ENCODE measurements at places on chromosomes 1 and 21.
A peak's percentile ranks its signal among the peaks of the same experiment; 100 is the strongest.

- no peak for DNase-seq
These were observed 148.5 kb upstream of the CHRM3 start for GRCh38 chr1:239237912-239238311.

GRCh38 chr21:44972821-44973220 is 33.0 kb downstream of the SLX9 start:
- DNase-seq: no peak

DNA sequence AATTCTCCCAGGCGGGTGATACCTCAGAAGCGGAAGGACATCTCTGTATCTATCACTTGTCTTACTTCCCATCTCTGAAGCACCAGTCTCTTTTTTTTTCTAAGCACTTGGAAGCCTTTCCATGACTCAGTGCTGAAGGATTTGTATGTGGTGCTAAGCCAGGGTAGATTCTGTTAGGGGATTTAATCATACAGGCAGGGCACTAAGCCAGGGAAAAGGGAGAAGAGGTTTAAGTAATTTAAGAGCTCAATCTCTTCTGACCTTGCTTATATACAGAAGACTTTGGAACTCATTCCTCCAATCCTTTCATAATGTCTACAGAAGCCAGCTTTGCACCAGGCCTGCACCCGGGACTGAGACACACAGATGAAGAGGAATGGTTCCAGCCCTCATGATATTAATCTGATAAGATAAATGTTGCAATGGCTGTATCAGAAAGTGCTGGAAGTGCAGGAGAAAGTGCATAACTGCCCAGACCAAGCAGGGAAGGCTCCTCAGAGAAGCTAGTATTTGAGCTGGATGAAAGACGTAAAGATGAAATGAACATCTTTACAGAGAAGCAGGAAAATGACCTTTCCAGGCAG is 11.0 kb downstream of the FAM163A start:
- no peak for DNase-seq

DNA sequence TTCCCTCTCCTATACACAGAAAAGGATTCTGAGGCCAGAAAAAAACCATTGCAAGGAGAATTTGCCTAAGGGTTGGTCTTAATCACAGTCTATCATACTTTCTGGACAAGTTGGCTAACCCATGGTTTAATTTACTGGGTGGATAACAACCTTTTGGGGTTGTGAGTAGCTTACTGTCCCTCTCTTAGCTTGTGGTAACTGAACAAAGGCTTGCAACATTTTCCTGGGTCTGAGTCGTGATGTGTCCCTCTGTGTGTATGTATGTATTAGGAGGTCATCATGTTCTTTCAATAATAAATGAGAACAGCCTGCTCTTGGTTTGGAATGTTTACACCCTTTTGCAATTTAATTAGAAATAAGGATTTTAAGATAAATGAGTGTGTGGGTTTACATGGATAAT is 36.7 kb downstream of the PAPPA2 start:
- DNase-seq: no peak

- no peak for DNase-seq
These were observed 763.3 kb upstream of the BRINP3 start for GRCh38 chr1:191240925-191241324.

GRCh38 chr21:45509566-45510465 is 32.4 kb downstream of the SLC19A1 start:
- no peak for DNase-seq

GRCh38 chr1:156390469-156391365 is 21.7 kb downstream of the RHBG start:
- DNase-seq: no peak

DNA sequence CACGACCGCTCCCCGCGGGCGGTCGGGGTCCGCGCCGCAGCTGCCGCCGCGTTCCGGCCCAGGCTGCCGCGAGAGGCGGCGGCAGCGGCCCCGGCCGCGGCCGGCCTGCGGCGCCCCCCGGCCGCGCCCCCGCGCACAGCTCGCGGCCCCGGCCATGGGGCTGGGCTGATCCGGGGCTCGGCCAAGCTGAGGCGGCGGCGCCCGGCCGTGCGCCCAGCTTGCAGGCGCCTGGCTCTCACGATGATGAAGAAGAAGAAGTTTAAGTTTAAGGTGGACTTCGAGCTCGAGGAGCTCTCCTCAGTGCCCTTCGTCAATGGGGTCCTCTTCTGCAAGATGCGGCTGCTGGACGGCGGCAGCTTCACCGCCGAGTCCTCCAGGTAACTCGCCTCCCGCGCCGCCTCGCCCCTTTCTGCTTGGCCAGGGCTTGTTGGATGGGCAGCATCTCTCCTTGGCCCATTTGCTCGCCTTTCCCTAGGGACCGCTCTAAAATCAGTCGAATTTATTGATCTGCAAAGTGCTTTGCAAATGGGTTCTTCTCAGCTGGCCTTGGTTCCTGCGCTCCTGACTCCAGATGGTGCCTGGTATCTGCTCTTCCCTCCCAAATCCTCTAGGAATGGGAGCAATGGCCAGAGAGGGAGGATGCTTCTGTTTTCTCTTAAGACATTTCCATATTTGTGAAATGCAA is 431 bp downstream of the EEIG2 start:
- DNase-seq: no peak

DNA sequence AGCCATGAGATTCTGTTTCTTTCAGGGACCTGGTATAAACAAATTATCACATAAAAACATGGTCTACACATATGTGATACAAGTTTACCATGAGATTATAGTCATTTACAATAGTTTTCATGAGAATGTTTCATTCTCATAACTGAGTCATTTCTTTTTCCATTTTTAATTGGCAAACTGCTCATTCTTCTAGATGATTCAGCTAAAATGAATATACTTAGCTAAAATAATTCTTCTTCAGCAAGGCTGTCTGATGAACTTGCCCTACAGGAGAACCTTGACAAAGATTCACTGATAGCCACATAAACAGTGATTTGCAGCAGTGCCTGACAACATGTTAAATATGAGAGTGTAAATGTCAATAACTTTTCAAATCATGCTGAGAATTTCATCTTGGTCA is 253.2 kb downstream of the FMN2 start:
- no peak for DNase-seq

DNA sequence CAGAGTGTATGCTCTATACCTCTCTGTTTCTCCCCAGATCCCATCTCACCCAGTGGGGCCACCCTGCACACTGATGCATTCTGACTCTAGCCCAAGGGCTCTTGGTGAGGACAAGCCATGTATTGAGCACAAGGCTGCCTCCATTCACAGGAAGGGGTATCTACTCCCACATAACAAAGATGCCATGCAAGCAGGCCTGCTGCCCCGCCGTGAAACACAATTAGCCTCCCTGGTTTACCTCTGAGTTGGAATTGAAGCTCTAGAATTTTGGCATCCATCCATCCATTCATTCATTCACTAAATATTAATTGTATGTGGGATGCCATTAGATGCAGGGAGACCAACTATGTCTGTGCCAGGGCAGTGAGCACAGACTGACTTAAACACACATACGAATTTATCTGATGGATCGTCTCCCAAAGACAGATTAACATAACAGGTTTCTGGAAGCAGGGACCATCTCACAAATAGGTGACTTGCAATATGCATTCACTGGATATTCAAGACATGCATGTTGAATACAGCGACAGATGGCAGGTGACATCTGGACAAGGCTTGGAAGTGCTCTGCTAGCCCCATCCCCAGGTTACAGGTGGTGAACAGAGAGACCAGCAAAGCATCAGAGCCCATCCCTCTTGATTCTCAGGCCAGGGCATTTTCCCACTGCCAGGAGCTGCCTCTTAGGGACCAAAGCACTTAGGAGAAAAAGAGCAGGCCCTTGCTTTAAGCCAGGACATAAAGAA is 34.3 kb downstream of the TRABD2B start:
- DNase-seq: no peak

DNA sequence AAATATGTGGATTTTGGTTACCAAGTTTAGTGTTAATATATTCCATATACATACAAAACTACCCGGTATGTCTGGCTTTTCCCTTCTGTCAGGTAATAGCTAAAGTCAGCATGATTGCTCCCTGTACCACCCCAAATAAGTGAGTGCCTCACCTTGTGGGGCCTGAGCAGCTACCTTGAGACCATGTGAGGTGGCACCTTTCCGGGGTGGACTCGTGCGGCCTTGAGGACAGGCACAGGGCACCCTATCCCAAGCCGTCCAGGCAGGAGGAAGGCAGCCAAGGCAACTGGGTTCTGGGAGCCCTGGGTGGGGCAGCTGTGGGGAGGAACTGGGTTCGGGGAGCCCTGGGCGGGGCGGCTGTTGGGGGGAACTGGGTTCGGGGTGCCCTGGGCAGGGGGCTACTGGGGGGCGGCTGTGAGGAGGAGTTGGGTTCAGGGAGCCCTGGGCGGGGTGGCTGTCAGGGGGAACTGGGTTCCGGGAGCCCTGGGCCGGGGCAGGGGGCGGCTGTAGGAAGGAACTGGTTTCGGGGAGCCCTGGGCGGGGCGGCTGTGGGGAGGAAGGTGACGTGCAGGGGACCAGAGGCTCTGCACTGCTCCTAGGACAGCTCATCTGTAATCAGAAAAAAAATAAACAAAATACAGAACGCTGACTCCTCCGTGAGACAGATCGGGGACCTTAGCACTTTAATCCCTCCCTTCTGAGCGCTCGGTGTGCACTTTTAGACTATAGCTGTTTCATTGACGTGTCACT is 63.3 kb downstream of the POFUT2 start:
- peak; percentile 56 for DNase-seq

DNA sequence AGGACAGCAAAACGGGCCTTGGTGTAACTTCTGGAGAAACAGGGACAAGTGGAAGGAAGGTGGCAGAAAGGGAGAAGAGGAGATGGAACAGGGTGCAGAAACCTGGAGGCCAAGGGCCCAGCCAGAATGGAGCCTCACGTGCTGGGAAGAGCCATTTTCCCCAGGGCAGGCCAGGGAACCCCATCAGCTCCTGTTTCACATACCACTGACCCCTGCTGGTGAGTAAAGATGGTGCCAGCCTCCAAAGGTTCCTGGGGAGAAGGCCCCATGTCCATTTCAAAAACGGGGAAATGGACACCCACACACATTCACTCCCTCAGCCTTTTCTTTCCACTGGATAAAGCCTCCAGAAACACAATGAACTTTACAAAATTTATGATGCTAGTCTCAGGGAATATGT is 57.6 kb upstream of the JUN start:
- DNase-seq: no peak

DNA sequence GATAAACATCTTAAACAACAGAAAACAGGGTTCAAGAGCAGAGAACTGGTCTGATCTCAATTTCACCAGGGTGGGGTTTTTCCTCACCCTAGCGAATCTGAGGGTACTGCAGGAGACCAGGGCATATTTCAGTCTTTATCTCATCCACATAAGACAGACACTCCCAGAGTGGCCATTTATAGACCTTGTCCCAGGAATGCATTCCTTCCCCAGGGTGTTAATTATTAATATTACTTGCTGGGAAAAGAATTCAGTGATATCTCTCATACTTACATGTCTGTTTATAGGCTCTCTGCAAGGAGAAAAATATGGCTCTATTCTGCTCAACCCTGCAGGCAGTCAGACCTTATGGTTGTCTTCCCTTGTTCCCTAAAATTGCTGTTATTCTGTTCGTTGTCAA is 84.1 kb downstream of the LYPLAL1 start:
- DNase-seq: no peak

- no peak for DNase-seq
These were observed 13.6 kb upstream of the GBP6 start for GRCh38 chr1:89350298-89350697.

- DNase-seq: no peak
These were observed 738 bp downstream of the CELF3 start for GRCh38 chr1:151715726-151716404.

DNA sequence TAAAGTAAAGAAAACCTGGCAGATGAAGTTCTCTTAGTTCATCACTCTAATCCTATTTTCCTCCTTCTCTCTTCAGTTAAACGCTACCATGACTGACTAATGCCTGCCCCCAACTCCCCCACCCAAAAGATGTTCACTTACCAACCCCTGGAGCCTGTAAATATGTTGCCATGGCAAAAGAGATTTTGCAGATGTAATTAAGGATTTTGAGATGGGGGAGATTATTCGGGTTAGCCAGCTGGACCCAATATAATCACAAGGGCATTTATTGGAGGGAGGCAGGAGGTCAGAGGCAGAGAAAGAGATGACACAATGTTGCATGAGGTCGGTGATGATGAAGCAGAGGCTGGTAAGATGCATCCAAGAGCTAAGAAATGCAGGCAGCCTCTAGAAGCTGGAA is 69.3 kb upstream of the PPP2R5A start:
- DNase-seq: no peak

DNA sequence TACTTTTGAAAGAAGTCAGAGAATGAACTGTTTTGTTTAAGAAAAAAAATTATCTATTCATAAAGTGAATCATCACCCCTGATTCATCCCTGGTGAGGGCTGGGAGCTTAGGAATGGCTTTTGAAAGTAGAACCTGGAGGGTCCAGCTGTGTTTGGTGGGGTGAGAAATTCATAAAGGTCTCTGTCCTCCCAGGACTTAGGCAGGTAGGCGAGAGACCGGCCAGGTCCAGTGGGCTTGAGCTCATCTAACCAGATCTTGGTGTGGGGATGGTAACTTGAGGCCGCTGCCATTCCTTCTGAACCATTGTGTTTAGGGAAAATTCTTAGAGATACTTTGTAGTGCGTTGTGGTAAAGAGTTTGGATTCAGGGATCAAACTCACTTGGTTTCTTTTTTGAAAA is 156.8 kb upstream of the TNR start:
- DNase-seq: no peak

DNA sequence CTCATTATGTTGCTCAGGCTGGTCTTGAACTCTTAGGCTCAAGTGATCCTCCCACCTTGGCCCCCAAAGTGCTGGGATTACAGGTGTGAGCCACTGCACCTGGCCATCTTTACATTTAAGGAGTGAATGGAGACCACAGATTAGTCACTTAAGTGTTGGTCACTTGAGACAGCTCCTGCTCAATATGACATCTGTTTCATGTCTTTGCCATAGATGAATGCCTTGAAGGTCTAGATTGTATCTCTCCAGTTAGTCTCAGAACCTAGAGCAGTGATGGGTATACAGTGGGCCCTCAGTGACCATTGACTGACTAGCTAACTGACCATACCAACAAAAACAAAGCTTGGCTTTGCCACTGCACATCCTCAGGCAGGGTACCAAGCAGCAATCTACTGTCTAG is 15.3 kb downstream of the BCL9 start:
- DNase-seq: no peak

GRCh38 chr1:210123924-210124589 is 108.5 kb upstream of the SERTAD4 start:
- no peak for DNase-seq

DNA sequence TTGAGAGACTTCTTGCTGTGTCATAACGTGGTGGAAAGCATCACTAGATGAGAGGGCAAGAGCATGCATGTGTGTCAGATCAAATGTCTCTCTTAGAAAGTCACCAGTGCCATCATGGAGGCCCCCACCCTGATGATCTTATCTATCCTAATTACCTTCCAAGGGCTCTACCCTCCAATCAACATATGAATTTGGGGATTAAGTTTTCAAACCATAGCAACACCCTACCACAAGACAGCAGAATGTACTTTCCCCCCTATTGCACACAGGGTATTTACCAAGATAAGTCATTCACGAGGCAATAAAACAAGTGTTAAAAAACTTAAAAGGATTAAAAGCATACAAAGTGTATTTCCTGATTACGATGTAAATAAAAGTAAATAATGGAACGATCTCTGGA is 515.6 kb downstream of the LMO4 start:
- no peak for DNase-seq

Measured in CD8-positive, alpha-beta T cell (primary cell).